ENCODE measurements at places on chromosomes 1 and 21.

DNA sequence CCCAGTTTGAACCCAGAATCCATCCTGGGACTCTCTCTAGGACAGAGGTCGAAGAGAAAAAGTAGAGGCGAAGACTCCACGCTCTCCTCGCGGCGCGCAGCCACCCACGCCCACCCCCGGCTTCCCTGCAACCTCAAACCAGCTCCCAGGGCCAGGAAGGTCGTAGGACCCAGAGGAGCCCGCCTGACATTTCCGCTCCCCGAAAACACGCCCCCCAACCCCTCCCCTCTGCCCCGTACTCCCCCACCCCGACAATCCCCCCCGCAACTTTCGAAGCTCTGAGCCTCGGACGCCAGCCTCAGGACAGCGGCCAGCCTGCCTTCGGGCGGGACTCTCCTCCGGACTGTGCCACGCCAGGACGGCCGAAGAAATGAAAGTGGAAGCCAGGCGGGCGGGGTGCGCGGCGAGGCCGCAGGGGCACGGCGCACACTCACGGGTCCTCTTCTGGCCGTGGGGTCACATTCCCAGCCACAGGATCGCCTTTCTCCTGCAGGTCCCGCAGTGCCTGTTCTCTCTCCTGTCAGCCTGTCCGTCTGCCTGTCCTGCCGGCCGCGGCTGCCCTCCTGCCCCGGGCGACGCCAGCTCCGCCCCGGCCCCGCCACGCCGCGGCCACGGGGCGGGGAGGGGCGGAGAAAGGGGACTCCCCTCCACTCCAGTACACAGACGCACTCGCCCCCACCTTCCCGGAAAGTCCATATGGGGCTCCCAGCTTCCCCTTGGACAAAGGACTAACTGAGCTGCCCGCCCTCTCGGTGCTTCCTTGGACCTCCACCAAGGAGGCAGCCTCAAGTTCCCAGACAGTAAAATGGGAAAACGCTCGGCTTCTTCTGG lies at the start of gene MOB3C:
TSS of gene MOB3C (minus strand) at position 535 of the 831 bp plus-strand sequence. CDS start 3,490 bp downstream, outside the sequence.
- peak; percentile 76 for DNase-seq

- no peak for DNase-seq
Measured at GRCh38 chr1:167899253-167899681, 14.7 kb downstream of the ADCY10 start.

GRCh38 chr1:181809991-181810545 lies 251.4 kb downstream of the ZNF648 start:
- no peak for DNase-seq

GRCh38 chr1:103056423-103056822 lies 51.9 kb downstream of the COL11A1 start:
- no peak for DNase-seq

DNA sequence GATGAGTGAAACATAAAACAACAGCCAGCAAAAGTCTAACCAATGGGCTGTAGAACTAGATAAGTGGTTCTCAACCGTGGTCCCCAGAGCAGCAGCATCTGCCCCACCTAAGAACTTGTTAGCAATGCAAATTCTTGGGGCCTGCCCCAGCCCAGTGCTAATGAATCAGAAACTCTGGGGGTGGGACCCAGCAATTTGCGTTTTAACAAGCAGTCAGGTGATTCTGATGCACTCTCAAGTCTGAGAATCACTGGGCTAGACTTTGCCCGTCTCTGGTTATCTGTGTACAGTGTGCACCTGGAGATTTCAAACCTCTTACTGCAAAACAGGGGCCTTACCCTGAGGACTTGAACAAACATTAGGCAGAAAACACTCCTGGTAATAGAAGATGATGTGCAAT lies 66.5 kb downstream of the PLXNA2 start:
- no peak for DNase-seq

DNA sequence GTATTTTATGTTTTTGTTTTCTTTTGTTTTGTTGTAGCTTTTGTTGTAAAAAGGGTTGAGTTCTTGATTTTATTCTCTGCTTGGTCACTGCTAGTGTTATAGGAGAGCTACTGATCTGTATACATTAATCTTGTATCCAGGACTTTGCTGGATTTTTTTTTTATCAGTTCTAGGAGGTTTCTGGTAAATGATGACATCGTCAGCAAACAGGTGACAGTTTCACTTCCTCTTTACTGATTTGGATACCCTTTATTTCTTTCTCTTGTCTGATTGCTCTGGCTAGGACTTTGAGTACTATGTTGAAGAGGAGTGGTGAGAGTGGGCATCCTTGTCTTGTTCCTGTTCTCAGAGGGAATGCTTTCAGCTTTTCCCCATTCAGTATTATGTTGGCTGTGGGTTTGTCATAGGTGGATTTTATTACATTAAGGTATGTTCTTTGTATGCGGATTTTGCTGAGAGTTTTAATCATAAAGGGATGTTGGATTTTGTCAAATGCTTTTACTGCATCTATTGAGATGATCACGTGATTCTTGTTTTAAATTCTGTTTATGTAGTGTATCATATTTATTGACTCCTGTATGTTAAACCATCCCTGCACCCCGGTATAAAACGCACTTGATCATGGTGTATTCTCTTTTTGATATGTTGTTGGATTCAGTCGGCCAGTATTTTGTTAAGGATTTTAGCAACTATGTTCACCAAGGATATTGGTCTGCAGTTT lies 905.7 kb downstream of the LTN1 start:
- no peak for DNase-seq

DNA sequence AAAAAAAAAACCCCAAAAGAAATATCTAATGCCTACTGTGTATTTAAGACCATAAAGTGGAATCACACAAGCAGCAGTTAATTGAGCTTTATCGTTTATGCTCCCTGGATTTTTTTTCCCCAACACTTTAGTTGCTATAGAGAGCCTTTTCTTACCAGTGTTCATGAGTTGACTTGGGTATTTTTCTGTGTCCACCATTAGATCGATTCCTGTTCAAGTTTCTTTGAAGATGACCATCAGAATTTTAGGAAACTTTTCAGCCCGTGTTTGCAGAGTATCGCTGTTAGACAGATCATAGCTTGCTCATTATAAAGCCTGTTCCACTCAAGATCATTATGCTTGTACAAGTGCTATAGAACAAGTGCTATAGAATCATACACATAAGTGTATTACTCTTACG lies 1.5 kb downstream of the RALGPS2 start:
- no peak for DNase-seq

DNA sequence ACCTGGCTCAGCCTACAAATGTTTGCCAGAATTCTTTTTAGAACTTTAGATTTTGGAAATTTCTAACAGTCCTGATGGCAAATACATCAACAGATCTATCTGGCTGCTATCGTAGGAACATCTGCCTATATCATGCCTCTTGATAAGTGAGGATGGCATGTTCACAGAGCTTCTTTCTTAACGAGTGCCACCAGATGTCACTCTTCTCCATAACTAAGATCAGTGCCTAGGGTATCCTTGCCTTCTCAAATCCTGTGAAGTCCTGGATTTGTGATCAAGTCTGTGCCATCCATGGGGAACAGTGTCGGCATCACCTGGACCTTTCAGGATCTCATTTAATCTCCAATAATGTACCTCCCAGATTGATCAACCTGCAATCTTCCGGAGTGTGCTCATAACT lies 36.5 kb upstream of the CD5L start:
- peak; percentile 1 for DNase-seq

DNA sequence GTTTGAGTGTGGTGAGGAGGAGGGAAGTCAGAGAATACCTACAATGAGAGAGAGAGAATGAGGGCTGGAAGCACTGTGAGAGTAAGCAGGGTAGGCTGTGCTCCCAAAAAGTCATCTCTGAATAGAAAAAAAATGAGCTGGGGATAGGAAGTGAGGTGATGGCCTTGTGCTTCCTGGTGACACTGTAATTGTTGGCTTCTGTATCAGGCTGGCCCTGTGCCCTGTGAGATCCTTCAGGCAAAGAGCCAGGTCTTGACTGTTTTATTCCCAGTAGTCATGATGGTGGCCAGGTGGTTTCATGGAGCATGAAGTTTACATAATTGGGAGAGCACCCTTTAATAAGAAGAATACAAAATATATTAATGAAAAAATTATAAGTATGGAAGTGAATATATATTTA lies 20.4 kb upstream of the SPATA6 start:
- DNase-seq, result peak; percentile 27

- no peak for DNase-seq
Measured at GRCh38 chr1:207298636-207299398, 22.7 kb upstream of the CD55 start.

DNA sequence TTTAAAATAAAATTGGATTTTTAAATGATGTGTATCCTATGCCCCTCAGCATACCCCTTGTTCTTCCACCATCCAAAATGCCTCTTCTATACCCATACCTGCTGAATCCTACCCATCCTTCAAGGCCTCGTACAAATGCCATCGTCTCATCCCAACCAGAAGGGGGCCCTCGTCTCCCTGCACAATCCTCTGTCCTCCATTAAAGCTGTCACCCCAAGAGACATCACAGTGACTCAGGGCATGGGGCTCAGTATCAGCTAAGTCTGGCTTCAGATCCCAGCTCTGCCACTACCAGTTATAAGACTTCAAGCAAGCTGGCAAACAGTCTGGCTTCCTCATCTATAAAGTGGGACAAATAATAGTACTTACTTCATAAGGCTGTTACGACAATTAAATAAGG lies 23.8 kb downstream of the IGFN1 start:
- no peak for DNase-seq

DNA sequence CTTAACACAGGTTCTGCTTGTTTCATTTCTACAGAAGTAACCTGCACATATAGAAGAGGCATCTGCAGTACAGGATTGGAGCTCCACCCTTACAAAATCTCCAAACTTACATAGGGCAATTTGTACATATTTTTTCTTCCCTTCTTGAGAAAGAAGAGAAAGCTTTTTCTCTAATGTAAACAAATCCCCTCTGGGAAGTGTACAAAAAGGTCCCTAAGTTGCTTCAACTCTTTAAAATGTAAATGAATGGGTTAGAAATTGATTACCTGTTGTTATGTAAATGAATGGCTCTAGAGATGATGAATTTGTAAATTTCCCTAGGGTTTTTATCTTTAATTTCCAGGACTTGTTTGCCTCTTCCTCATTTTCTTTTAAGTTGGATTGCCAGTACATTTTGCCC lies 1183.7 kb downstream of the MRPL39 start:
- DNase-seq, result no peak

- no peak for DNase-seq
Measured at GRCh38 chr1:91383456-91383855, 21.2 kb downstream of the HFM1 start.

DNA sequence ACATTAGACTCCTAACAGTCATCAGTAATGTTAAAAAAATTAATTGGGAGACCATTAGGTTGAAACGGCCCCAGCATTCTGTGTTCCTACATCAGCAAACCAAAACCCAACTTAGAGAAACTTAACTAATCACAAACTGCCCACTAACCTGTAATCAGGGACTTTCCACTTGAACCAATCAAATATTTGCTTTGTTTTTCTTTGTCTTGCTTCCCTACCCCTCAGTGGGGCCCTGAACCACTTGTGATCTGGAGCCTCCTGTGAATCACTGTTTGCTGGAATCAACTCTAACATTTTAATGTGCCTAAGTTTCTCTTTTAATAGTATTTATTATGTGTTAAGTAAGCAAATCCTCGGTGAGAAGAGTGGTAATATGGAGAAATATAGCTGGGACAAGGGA lies 64.0 kb downstream of the ABCA4 start:
- no peak for DNase-seq

DNA sequence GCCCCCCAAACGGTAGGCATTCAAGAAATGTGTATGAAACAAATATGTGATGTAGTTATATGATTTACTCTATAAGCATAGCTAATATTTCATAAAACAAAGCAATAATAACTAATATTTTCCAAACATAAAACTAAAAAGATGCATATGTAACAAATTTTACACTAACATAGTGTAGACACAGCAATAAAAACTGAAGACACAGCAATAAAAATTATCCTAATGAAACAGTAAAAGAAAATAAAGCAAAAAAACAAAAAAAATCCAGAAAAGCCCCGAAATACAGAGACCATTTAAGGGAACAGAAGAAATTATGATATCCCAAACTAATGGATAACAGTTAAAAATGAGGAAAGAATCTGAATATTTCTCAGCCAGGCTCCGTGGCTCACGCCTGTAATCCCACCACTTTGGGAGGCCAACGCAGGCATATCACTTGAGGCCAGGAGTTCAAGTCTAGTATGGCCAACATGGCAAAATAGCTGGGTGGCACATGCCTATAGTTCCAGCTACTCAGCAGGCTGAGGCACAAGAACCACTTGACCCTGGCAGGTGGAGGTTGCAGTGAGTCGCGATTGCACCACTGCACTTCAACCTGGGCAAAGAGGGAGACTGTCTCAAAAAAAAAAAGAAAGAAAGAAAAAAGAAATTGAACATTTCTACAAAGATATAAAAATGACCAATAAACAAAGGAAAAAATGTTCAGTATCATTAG lies 38.2 kb upstream of the PSMG1 start:
- no peak for DNase-seq

DNA sequence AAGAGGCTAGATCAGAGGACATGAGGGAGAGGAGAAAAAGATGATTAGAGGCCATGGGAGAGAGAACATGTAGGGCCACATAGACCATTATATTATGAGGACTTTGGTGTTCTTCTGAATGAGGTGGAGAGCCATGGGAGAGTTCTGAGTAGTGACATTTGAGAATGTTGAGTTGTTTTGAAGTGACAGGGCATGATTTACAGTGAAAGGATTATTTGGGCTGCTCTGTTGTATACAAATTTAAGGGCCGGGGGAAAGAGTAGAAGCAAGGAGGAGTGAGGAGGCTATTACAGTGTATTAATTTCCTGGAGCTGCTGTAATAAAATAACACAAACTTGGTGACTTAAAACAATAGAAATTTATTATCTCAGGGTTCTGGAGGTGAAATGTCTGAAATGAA lies 102.5 kb upstream of the RGS4 start:
- DNase-seq, result no peak

GRCh38 chr1:27342778-27343638 lies 1.2 kb downstream of the SYTL1 start:
- DNase-seq, result no peak

DNA sequence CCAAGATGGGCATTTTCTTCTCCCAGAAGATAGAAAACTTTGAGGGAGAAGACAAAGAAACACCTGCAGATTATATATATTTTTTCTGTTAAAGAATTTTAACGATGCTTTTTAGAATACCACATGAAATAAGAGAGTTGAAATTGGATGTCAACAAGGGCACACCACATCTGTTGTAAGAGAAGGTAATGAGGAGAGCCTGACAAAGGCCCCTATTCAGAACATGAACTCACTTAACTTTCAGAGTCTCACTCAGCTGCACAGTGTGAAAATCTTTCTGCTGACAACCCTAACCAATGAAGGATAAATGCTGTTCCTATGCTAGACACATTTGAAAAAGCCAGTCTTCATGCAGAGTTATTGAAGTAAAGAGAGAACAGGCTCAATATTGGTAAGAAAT lies 7.3 kb downstream of the KRTAP22-2 start:
- DNase-seq, result no peak
